CD4-positive, alpha-beta T cell treated with Interleukin-2 at 100 ng/mL for 4 hours (primary cell): ENCODE measurements at places on chromosomes 4 and X.

GRCh38 chr4:122541996-122542395 lies 78.9 kb downstream of the IL21 start:
- no peak for DNase-seq

- DNase-seq: peak; percentile 4
Measured at GRCh38 chrX:38627683-38628082, 66.3 kb downstream of the TSPAN7 start.

DNA sequence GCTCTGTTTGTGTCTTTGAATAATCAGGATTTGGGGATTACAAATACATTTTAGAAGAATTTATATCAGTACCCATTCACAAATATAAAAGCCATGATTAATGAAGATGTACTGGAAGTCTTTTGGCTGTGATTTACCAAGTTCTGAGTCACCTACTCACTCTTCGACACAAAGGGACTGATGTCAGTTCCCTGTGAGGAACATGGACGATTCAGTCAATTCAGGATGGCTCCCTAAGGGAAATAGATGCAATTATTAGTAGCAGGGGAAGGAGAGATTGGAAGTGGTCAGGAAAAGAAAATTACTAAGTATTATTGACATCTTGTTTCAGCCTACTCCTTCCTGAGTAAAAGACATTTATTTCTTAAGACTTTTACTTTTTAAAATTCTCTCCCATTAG lies 550.7 kb upstream of the SLIT2 start:
- DNase-seq: no peak

- no peak for DNase-seq
Measured at GRCh38 chr4:7412554-7412912, 22.2 kb downstream of the PSAPL1 start.

GRCh38 chr4:136803433-136803832 lies 728.9 kb downstream of the PCDH18 start:
- no peak for DNase-seq

DNA sequence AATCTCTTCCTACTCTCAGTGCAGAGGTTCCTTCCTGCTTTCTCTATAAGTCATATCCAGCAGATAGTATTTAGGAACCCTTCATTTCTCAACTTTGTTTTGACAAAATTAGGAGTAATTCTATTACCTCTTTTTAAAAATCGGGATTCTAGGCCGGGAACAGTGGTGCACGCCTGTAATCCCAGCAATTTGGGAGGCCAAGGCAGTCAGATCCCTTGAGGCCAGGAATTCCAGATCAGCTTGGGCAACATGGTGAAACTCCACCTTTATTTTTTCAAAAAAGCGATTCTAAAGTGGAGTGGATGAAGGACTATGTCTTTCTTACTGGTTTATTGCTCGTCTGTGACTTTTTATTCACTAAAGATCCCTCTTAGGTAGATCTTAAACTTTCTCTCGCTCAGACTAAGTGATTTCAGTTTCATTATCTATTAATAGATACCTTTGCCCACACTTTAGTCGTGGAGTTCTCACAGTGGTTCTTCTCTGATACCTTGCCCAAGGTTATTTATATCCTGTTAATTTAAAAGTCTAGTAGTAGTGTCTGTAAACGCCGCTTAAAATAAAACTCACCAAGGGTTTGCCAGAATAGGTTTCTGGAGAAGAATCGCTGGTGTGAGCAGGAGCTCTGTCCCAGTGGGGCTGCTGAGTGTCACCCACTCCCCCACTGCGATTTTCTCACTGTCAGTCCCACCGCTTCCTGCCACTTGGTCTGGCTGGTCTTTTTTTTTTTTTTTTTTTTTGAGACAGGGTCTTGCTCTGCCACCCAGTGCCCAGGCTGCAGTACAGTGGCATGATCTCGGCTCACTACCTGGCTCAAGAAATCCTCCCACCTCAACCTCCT lies 27.0 kb upstream of the TMEM131L start:
- peak; percentile 47 for DNase-seq

DNA sequence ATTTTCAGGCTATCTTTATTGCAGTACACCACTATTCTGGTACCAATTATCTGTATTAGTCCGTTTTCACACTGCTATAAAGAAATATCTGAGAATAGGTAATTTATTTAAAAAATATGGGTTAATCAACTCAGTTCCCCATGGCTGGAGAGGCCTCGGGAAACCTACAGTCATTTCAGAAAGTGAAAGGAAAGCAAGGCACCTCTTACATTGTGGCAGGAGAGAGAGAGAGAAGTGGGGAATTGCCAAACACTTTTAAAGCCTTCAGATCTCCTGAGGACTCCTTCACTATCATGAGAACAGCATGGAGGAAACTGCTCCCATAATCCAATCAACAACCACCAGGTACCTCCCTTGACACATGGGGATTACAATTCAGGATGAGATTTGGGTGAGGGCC lies 54.7 kb downstream of the AMER1 start:
- DNase-seq: no peak

DNA sequence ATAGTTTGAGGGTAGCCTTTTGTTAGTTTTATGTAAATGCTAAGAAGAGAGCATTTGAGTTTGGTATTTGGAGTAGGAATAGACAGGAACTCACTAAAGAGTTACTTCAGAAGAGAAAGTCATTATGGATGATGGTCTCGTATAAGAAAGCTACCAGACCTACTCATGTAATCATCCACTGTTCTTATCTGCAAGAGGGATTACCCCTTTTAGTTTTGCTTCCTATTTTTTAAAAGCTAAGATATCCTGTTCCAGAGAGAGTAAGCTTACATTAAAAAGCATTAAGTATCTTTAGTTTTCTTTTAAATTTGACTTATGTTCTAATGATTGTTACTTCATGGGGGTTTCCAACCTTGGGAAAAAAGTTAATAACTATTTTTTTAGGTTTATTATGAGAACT lies 12.5 kb upstream of the ART3 start:
- DNase-seq: no peak

GRCh38 chr4:150931796-150932195 lies 83.3 kb downstream of the LRBA start:
- DNase-seq: no peak
